Thyroid gland (tissue), 4 donors: ENCODE measurements at places on chromosomes 1 and 21. TPM values are rescaled to one million over a fixed set of nuclear protein-coding genes. Genes with fewer than 3 reads are reported as not detected.

C1orf56 gene
- 13.4 TPM for total RNA-seq

DNA sequence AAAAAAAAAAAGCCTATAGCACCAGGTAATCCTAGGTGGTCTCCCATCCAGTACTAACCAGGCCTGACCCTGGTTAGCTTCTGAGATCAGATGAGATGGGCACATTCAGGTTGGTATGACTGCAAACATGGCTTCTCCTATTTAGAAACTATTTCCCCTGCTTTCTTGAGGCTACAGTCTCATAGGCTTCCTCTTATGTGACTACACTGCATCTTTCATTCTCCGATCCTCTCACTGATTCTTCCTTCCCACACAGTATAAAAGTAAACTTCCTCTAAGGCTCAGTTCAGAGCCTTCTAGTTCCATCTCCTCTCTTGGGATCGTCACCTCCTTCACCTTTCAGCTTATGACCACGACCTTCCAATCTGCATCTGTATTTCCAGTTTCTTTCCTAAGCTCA, 30.4 kb upstream of the RNF2 start:
- H3K4me1 ChIP-seq, result no peaks in the 10 kb centered on the region
- H3K36me3 ChIP-seq, result no peaks in the 10 kb centered on the region
- no peak overlapping the region for H3K4me3 ChIP-seq
- no peak for DNase-seq
- no peak overlapping the region for H3K27ac ChIP-seq
- no peaks in the 10 kb centered on the region for H3K27me3 ChIP-seq

- no peaks in the 10 kb centered on the region for H3K4me1 ChIP-seq
- no peak overlapping the region for H3K27ac ChIP-seq
- no peak overlapping the region for H3K4me3 ChIP-seq
- H3K27me3 ChIP-seq, result no peaks in the 10 kb centered on the region
- no peaks in the 10 kb centered on the region for H3K36me3 ChIP-seq
- no peak for DNase-seq
Observed at GRCh38 chr1:228289996-228290881, 82.4 kb downstream of the OBSCN start.

- peak overlapping the region; percentile 97 for H3K27ac ChIP-seq
- no peak overlapping the region for H3K4me3 ChIP-seq
- no peaks in the 10 kb centered on the region for H3K27me3 ChIP-seq
- H3K4me1 ChIP-seq, result peaks cover 5% of the 10 kb centered on the region
- DNase-seq, result no peak
- no peaks in the 10 kb centered on the region for H3K36me3 ChIP-seq
Observed at GRCh38 chr21:36990508-36991205, 15.8 kb upstream of the RIPPLY3 start.

DNA sequence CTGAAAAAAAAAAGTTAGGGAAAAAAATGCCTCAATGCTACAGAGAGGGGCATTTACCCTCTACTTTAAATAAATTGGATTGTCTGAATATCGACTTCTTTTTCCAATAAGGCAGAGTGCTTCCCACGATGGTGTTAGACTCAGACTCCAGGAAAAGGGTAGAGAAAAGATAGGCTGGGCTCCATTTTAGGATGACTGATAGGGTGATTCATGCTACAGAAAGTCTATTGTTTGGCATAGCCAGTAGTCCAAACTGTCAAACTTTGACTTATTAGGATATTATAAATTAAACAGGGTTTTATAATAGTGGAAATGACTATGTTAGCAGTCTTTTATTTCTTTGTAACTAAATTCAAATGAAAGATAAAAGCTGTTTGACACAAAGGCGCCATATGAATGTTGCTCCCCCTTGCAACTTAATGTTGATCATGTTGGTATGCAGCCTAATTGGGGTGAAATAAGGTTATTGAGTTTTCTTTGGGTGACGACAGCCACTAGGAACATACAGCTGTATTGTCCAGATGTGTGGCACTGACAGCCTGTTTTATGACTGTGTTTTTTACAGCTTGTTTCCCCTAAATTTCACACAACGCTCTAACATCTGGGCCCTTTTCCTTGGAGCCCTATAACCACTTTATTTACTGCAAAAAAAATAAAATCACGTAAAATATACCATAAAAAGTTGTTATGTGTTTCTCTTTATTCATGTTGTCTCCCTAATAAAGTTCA, 69.3 kb downstream of the SPAG17 start:
- no peak overlapping the region for H3K27ac ChIP-seq
- no peaks in the 10 kb centered on the region for H3K27me3 ChIP-seq
- H3K4me1 ChIP-seq, result peaks cover 9% of the 10 kb centered on the region
- H3K36me3 ChIP-seq, result no peaks in the 10 kb centered on the region

RAB3B gene
- total RNA-seq, result under 0.01 TPM

PCNT gene
- total RNA-seq, result 36.6 TPM

DNA sequence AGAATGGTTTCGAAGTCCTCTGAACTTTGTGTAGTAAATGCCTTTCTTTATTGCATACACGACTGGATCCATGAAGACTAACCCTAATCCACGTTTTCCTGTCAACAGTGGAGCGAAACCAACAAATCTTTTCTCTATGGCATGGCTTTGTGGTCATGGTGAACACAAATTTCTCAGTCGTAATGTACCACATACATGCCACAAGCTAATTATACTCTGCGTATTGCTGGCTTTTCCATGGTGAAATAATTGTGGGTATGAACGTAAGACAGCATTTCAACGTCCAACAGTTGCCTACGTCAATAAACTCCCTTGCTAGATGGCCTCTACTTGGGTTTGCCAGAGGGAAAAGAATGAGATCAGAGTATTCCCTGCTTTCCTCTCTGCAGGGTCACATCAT, 27.5 kb downstream of the INTS7 start:
- H3K27me3 ChIP-seq, result no peaks in the 10 kb centered on the region
- no peak overlapping the region for H3K4me3 ChIP-seq
- no peak overlapping the region for H3K27ac ChIP-seq
- DNase-seq, result no peak
- no peaks in the 10 kb centered on the region for H3K36me3 ChIP-seq

REN gene
- total RNA-seq, result not detected

- H3K4me1 ChIP-seq, result peaks cover 20% of the 10 kb centered on the region
- no peaks in the 10 kb centered on the region for H3K36me3 ChIP-seq
- DNase-seq, result no peak
- no peak overlapping the region for H3K27ac ChIP-seq
- H3K27me3 ChIP-seq, result no peaks in the 10 kb centered on the region
- H3K4me3 ChIP-seq, result no peak overlapping the region
Observed at GRCh38 chr21:26934383-26934782, 32.5 kb downstream of the ADAMTS5 start.

S100A7A gene
- total RNA-seq, result not detected

DNA sequence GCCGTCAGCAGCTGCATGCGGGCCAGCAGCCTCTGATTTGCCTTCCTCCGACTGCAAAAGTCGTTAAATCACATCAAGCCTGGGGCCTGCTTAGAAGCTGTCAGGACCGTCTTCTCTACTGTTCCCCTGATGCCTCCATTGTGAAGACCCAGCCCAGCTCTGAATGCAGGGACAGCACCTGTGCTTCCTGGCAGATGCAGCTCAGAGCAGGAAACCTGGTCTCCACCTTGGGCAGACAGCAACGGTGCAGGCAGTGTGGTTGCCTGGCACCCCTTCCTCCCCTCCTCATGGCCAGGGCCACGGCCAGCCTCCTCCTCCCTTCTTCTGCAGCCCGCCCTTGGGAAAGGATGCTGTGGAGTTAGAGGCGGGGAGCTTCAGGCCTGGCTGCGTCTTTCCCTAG, 92.3 kb upstream of the COL6A1 start:
- no peaks in the 10 kb centered on the region for H3K36me3 ChIP-seq
- no peaks in the 10 kb centered on the region for H3K4me1 ChIP-seq
- DNase-seq, result no peak

DNA sequence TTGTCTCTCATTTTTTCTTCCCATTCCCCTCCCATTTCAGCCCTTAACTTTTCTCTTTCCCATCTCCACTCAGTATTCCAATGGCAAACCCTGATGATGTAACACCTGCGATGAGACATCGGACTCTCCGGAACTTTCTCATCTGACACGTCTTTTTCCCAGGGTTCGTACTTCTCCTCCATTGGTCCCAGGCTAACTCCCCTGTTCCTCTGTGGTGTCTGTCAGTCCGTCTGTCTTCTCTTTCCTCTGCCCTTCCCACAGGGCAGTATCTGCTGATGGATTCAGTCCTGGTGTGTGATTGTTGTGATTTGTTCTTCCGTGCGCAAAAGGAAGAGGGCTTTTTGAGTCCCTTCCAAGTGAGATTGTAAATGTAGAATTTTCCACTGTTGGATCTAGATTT, 27.7 kb downstream of the VANGL2 start:
- DNase-seq, result no peak
- no peaks in the 10 kb centered on the region for H3K4me1 ChIP-seq
- peaks cover 6% of the 10 kb centered on the region for H3K36me3 ChIP-seq
- no peaks in the 10 kb centered on the region for H3K27me3 ChIP-seq
- no peak overlapping the region for H3K4me3 ChIP-seq

GRCh38 chr1:86778569-86779239, 74.3 kb downstream of the SH3GLB1 start:
- no peaks in the 10 kb centered on the region for H3K36me3 ChIP-seq
- DNase-seq, result no peak
- no peaks in the 10 kb centered on the region for H3K27me3 ChIP-seq
- no peak overlapping the region for H3K27ac ChIP-seq

GRCh38 chr1:211965108-211965805, 70.1 kb downstream of the INTS7 start:
- no peak overlapping the region for H3K4me3 ChIP-seq
- DNase-seq, result no peak
- H3K27ac ChIP-seq, result no peak overlapping the region
- H3K27me3 ChIP-seq, result no peaks in the 10 kb centered on the region
- H3K36me3 ChIP-seq, result no peaks in the 10 kb centered on the region
- no peaks in the 10 kb centered on the region for H3K4me1 ChIP-seq

DNA sequence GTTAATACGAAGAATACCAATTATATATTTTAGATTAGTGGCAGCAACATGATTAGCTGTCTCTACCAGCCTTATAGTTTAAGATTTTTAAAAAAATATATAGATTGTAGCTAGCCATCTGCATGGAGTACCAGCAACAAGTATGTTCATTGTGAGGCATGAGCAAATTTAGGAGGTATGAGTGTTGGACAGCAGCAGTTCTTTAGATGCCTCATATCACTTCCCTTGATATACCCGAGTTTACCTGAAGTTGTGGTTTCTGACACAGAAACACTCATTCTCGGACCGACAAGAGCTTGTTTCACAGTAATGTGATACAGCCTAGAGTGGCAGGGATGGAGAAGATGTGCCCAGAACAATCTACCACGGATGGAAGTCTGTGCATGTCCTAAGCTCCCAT, 69.1 kb downstream of the RGS18 start:
- no peaks in the 10 kb centered on the region for H3K27me3 ChIP-seq
- no peak for DNase-seq
- no peaks in the 10 kb centered on the region for H3K36me3 ChIP-seq
- no peak overlapping the region for H3K27ac ChIP-seq
- no peak overlapping the region for H3K4me3 ChIP-seq

DDAH1 gene
- 32.8 TPM for total RNA-seq

- H3K36me3 ChIP-seq, result no peaks in the 10 kb centered on the region
- H3K4me3 ChIP-seq, result no peak overlapping the region
- H3K27ac ChIP-seq, result no peak overlapping the region
- no peaks in the 10 kb centered on the region for H3K27me3 ChIP-seq
- peaks cover 39% of the 10 kb centered on the region for H3K4me1 ChIP-seq
Observed at GRCh38 chr1:109786531-109787021, 22.9 kb upstream of the EPS8L3 start.

DNA sequence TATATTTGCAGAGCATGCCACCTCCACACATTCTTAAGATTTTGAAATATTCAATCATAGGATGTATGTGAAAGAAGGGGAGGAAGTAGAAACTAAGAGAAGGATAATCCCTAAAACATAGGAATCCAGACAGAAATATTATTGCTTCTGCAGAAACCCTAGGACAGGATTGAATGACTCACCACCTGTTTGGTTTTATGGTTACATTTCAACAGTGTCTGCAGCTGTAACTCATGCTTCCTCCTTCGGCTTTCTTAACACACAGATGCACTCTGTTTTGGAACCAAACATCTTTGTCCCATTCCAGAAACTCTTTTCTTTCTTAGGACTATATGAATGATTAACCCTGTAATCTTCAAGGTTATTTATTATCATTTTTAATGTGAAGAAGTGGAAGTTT, 20.7 kb downstream of the RGS7 start:
- H3K4me1 ChIP-seq, result no peaks in the 10 kb centered on the region
- H3K27me3 ChIP-seq, result no peaks in the 10 kb centered on the region
- no peaks in the 10 kb centered on the region for H3K36me3 ChIP-seq
- no peak overlapping the region for H3K4me3 ChIP-seq
- DNase-seq, result no peak

CGN gene
- total RNA-seq, result 7.7 TPM

LRRC8C gene
- 5.6 TPM for total RNA-seq

C1orf210 gene
- total RNA-seq, result 22.7 TPM

DNA sequence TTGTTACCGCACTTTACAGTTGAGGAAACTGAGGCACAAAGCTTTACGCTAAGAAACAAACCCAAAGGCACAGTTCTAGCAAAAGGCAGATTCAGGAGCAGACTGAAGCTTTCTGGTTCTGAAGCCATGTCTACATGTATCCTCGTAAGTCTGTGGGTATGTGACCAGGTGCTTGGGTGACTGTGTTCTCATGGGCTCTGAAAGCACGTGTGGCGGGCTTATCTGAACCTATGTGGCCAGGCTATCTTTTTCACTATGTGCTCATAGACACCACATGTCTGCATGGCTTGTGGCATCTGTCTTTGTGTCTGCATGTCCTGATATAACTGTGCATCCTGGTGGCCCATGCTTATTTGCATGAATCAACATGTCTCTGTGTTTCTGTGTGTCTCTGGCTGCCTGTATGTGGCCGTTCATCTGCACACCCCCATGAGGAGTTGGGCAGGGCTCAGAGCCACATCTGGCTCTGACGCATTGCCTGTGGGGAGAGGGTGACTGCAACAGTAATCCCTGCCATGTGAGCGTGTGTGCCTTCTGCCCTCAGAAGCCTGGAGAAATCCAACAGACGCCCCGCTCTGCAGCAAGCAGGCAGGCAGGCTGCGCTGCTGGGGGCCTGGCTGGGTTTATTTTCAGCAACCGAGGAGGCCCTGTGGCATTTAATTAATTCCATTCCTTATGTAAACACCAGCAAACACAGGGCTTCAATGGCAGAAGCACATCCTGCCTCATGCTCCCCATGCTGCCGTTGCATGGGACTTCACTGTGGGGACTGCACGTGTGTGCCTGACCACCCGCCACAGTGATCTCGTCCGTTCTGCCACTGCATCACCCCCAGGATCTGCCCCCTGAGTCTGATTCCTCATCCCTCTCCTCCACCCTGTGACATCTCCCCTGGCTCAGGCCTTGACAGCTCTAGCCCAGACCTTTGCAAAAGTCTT, 115.4 kb downstream of the TRABD2B start:
- H3K4me3 ChIP-seq, result no peak overlapping the region
- peaks cover 3% of the 10 kb centered on the region for H3K4me1 ChIP-seq
- DNase-seq, result no peak
- no peaks in the 10 kb centered on the region for H3K27me3 ChIP-seq
- H3K36me3 ChIP-seq, result no peaks in the 10 kb centered on the region

- no peaks in the 10 kb centered on the region for H3K27me3 ChIP-seq
- H3K27ac ChIP-seq, result no peak overlapping the region
- no peaks in the 10 kb centered on the region for H3K36me3 ChIP-seq
- no peak overlapping the region for H3K4me3 ChIP-seq
Observed at GRCh38 chr1:16677552-16678431, 11.0 kb upstream of the RNU1-3 start.

GRCh38 chr1:209755926-209756614, at the start of gene TRAF3IP3:
TSS of gene TRAF3IP3 (plus strand) at chr1:209756053. CDS start at chr1:209760040, 3,987 bp downstream.
- H3K4me3 ChIP-seq, result no peak within 1 kb of the TSS
- no peak within 1 kb of the TSS for H3K27ac ChIP-seq
- no peaks in the 10 kb centered on the region for H3K4me1 ChIP-seq
- H3K27me3 ChIP-seq, result no peaks in the 10 kb centered on the region
- H3K36me3 ChIP-seq, result no peaks in the 10 kb centered on the region
